ENCODE measurements at places on chromosomes 1 and 21.

GRCh38 chr1:203629016-203629506, 2.4 kb downstream of the ATP2B4 start:
- DNase-seq, result no peak

DNA sequence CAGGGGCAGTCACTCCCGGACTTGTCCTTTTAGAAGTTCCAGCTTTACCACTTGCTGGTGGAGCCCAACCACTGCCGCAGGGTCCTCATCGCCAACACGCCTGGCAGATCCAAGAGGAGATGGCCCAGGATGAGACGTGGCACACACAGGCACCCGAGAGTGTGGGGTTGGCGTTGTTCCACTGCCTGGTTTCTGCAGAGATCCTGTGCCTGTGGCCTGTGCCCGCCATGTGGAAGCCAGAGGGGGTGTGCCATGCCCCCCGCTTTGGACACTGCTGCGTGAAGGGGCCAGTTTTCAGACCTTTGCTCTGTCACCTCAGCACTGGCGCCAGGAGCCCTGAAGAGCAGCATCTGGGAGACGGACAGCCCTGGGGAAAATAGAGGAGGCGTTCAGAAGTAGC, 10.8 kb downstream of the CD46 start:
- DNase-seq, result no peak

DNA sequence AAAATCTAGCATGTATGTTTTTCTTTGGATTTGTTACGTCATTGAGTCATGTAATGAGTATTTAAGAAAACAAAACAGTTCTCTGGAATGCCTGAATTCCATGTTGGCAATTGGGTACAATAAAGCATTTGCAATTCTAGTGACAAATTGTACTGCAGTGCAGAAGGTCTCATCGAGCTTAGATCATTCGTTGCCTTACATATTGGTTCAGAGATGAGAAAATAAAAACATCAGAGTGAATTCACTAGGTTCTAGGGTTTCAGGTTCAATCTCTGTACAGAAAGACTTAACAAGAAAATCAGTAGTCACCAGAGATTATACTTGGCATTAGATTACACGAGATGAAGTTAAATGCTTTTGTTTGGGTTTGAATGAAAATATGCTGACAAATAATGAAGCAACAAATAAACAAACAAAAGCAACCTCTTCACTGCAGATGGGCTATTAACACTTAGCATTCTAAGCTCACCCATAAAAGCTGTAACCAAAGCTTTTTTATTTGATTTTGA, 124.7 kb downstream of the RYR2 start:
- DNase-seq, result no peak

GRCh38 chr1:168243198-168243597, 17.4 kb downstream of the SFT2D2 start:
- DNase-seq, result no peak

GRCh38 chr1:28417441-28417922, 47.9 kb downstream of the PHACTR4 start:
- no peak for DNase-seq

Measured in activated naive CD4-positive, alpha-beta T cell treated with anti-CD3 and anti-CD28 coated beads, Interleukin-2, amount 50 U/mL, for 16 hours (primary cell).